ENCODE measurements at places on chromosomes 12 and 14.

GRCh38 chr14:56855891-56856461 lies 45.7 kb upstream of the OTX2 start:
- DNase-seq: peak; percentile 11

GRCh38 chr14:76390621-76391020 lies 14.7 kb downstream of the ESRRB start:
- DNase-seq: no peak

- DNase-seq: no peak
Measured at GRCh38 chr12:32002848-32003493, 43.8 kb downstream of the RESF1 start.

- no peak for DNase-seq
Measured at GRCh38 chr14:58662759-58663158, 25.0 kb downstream of the DACT1 start.
